ENCODE measurements at places on chromosomes 7 and 10.

- no peak for DNase-seq
Observed at GRCh38 chr10:77157248-77158019, 480.2 kb downstream of the KCNMA1 start.

- DNase-seq = no peak
Observed at GRCh38 chr10:98100476-98100875, 34.0 kb upstream of the R3HCC1L start.

- DNase-seq = no peak
Observed at GRCh38 chr7:135512135-135512887, 2.4 kb upstream of the CNOT4 start.

DNA sequence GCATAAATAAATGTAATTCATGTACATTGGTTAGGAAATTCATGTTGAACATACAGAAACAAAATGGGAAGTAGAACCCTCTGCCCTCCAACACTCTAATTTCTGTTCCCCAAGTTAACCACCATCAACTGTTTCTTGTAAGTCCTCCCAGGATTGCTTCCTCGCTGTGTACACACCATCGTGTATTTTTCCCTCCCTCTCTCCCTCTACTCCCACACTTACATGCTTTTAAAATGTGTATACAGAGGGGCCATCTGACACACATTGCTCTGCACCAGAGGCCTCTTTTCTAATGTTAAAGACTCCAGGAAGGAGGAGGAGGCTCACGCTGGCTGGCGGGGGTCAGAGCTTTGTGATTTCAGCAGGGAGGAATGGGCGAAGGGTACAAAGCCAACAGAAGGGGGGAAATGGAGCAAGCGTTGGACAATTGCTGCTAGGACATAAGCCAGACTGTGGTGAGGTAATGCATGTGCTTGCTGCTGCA lies 1.9 kb upstream of the EPHA1 start:
- DNase-seq = no peak

GRCh38 chr10:132961787-132962622 lies 19.6 kb upstream of the CFAP46 start:
- peak; percentile 34 for DNase-seq

GRCh38 chr10:101237081-101237981 lies 8.1 kb upstream of the LBX1 start:
- DNase-seq = no peak

DNA sequence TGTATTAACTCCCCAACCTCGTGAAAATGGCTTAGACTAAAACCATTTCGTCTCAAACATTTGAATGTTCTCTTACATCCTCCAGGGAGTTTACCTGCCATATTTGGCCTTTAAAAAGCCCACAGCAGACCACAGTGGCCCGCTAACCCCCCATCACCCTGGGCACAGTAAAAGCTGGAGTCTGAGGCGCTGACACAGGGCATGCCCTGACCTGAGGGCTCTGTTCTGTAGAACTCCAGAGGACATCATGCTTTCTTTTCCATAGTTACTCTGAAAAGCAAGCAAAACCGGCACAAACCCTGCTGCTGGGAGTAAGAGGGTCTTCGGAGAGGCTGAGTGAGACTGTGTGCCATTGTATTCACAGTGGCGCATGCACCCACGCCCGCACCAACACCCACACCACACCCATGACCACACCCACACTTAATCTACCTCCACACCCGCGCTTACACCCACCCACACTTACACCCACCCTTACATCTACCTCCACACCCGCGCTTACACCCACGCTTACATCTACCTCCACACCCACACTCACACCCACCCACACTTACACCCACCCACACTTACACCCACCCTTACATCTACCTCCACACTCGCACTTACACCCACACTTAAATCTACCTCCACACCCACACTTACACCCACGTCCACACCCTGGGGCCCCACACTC lies 32.1 kb downstream of the LRRC27 start:
- no peak for DNase-seq

GRCh38 chr7:150719960-150720891 lies 3.8 kb downstream of the GIMAP1 start:
- no peak for DNase-seq

GRCh38 chr10:103653581-103654037 lies 160.1 kb downstream of the NEURL1 start:
- no peak for DNase-seq

GRCh38 chr7:4129481-4130122 lies 552.5 kb upstream of the FOXK1 start:
- no peak for DNase-seq

DNA sequence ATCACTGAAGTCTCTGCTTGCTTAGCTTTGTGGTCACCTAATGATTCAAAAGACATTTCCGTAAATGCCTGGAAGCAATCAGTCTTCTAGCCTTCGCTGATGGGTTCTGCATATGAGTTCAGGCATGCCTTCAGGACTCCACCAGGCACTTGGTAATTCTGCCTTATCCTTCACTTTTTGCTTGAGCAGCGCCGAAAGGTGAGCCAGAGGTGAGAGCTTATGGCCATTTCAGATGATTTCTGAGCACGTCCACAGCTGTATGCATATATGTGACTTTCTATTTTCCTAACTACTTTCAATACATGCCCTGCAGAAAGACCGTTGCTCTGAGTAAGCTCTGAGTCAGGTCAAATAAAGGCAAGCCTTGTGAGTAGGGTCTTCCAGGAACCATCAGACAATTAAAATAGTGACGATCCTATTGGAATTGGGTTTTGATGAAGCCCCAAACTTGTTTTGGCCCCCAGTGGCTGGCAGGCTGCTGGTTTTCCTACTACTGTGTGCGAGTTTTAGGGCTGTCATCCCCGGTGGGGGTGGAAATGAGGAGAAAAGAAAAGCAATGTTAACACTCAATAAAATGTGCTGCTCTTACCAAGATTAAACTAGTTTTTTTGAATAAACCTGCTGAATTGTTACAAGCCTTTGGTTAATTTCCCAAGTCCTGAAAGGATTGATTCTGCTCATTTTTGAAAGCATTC lies 154.4 kb upstream of the AKR1E2 start:
- DNase-seq = no peak

DNA sequence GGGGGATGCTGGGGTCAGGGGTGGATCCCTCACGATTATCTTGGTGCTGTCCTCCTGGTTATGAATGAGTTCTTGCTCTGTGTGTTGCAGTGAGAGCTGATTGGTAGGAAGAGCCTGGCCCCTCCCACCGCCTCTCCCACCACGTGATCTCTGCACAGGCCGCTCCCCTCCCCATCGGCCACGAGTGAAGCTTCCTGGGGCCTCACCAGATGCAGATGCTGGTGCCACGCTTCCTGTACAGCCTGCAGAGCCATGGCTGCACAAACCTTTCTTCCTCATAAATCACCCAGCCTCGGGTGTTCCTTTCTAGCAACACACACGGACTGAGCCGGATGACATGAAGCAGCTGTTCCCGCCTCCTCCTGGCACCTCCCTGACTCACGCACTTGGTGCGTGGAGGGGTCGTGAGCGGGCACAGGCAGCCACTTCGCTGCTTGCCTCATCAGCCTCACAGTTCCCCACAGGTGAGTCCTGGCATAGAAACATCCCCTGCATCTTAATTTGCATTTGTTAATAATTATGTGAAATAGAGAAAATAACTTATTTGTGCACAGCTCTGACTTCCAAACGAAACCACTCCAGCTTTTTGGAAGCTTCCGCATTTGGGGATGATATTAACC lies 210.8 kb downstream of the ADARB2 start:
- DNase-seq = no peak

DNA sequence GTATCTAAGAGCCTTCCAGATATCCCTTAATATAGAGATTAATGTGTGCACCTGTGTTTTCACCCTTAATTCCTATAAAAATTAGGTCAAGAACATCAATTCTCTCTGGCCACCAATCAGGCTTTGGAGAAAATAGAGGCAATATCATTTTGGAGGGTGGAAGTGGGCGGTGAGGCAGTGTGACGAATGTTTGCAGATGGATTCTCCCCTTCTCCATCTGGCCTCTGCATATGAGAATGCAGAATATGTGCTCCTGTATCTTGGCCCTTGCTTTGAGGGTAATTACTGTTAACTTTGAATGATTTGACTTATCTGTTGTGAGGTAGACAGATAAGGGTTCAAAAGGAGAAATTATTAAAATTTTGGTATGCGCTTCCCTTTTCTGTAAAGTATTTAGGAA lies 304.0 kb upstream of the NPSR1 start:
- DNase-seq = no peak

- no peak for DNase-seq
Observed at GRCh38 chr7:94388540-94388939, 6.2 kb upstream of the COL1A2 start.

GRCh38 chr10:47452495-47453140 lies 31.3 kb downstream of the ANXA8 start:
- no peak for DNase-seq

DNA sequence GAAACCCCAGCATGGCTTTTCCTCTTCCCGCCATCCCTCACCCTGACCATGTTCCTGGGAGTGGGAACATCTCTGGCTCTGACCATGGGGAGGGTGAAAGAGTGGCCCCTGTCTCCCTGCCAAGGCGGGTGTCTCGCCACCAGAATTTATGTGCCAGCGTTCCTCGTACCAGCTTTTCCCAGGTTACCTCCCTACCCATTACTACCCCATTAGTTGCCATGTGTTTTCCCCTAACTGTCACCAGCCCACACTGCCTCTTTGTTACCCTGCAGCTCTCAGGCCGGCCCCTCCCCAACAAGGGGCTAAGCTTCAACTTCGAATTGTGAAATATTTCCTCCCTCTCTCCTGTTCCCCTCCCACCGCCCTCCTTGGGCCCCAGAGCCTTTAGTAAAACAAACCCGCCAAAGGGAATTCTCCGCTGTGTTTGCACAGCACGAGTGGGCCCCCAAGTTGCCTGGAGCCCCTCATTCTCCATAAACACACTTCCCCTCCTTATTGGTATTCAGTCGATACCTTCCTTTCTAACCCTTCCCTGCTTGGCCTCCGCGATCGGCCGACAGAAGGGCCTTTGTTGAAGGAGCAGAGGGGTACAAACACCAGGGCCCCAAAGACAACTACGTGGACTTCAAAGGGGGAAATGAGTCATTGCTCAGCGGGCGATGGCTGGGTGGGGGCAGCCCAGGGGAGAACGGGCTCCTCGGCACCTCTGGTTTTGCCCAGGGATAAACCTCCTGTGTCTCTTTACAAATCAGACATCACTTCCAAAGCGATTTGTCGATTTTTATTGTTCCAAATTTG lies 45.5 kb downstream of the SLIT1 start:
- DNase-seq = no peak

DNA sequence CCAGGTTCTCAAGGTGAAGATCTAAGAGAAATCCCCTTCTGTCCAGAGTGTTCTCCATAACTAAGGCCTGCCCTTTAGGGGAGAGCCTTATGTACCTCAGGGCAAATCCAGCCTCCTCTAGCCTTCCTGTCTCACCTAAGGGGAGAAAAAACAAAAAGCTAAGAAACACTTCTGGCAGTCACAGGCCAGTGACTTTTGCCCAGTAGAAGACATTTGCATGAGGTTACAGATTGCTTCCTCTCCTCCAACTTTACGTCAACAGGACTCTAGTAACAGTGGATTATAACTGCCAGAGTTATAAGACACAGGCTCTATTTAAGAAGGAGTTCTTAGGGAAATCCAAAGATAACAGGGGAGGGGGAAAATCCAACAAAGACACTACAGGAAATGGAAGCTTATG lies 15.9 kb upstream of the FAM241B start:
- DNase-seq = no peak

DNA sequence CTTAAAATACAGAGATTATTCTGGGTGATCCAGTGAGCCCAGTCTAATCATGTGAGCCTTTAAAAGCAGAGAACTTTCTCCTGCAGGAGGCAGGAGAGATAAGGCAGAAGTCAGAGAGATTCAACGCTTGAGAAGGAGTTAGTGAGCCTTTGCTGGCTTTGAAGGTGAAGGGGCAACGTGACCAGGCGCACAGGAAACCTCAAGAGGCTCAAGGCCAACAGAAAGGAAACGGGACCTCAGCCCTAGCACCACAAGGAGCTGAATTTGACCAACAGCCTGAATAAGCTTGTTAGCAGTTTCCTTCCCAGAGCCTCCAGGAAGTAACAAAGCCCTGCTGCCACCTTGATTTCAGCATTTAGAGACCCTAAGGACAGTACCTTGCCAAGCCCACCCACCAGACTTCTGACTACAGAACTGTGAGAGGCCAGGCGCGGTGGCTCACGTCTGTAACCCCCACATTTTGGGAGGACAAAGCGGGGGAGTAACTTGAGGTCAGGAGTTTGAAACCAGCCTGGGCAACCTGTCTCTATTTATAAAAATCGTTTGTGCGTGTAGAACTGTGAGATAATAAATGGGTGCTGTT lies 87.3 kb upstream of the KAT6B start:
- DNase-seq = no peak

DNA sequence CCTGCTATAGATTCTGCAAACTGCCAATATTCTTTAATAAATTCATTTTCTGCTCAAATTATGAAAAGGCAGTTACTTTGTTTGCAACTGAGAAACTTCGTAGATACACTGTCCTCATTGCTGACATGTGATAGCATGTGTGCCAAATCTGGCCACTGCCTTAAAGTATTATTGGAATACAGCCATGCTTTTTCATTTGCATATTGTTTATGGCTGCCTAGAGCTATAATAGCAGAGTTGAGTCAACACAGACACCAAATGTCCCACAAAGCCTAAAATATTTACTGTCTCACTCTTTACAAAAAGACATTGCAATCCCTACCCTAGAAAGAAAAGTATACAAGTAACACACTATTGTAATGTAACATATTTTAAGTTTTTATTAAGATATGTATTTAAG lies 647.4 kb downstream of the XPNPEP1 start:
- no peak for DNase-seq

GRCh38 chr7:75968561-75969001 lies 25.8 kb downstream of the TMEM120A start:
- DNase-seq = no peak

GRCh38 chr10:103181244-103181643 lies 11.8 kb downstream of the NT5C2 start:
- no peak for DNase-seq

DNA sequence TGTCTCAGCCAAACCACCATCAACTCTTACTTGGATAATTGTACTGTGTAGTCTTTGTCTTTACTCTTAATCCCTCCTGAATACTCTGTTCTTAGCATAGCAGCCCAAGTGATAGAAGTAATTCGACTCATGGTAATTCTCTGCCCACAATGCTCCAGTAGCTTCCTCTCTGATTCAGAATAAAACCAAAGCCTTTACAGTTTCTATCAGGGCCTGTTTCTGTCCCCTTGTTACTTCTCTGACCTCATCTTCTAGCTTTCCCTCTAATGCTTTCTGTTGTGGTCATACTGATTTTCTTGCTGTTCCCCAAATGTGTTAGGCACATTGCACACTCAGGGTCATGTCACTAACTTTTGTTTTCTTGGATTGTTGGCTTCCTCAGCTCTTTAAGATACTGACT lies 8.0 kb downstream of the ZNF518A start:
- no peak for DNase-seq

- no peak for DNase-seq
Observed at GRCh38 chr7:96244992-96245292, 77.0 kb downstream of the SLC25A13 start.

DNA sequence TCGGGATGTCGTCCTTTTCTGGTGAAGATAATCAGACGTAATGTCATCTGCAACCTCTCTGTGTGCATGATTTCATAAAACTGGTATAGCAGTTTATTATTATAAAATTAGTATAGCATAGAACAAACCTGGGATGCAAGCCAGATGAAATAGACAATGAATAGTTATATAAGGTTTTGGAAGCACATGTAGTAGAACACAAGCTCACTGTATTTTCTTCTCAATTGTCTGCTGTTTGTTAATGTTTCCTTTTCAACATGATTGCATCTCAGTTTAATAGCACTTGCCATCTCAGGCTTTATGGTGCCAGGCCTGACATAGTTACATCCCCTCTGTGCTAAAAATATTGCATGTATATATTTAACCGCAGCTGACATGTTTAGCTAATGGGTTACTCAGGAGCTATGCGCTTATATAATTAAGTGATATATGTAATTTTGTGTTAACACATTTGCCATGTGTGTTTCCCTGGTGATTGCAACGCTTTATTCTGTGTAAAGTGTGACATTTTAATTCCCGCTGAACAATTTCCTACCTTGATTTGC lies 132.7 kb downstream of the ARID5B start:
- no peak for DNase-seq

Data from stimulated activated CD8-positive, alpha-beta memory T cell treated with anti-CD3 and anti-CD28 coated beads, Interleukin-4, amount 100 ng/mL, for 1 hour (primary cell).